ENCODE measurements at places on chromosomes 12 and 14.

- DNase-seq, result no peak
Observed at GRCh38 chr12:91056488-91056887, 1.3 kb downstream of the KERA start.

- no peak for DNase-seq
Observed at GRCh38 chr12:57861967-57862366, 15.4 kb upstream of the CTDSP2 start.

DNA sequence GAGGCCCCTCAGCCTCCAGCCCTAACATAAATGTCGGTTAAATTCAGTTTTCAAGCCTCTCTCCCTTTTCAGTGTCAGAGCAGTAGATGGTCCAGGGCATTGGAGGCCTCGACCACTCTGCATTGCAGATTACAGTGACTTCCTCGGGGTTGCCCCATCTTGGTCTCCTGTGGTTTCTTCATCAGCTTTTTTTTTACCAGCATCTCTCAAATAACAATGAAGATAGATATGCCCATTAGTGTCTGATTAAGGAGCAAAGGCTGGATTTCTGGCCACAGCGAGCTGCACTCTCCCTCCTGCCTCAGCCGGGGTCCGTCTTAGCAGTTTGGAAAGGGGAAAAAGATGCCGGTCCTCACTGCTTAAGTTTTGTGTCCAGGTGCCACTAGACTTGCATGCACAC lies 49.7 kb downstream of the C14orf132 start:
- DNase-seq, result no peak

GRCh38 chr14:87397499-87397898 lies 595.5 kb downstream of the GALC start:
- no peak for DNase-seq

- no peak for DNase-seq
Observed at GRCh38 chr12:22743700-22744099, 118.7 kb downstream of the ETNK1 start.

DNA sequence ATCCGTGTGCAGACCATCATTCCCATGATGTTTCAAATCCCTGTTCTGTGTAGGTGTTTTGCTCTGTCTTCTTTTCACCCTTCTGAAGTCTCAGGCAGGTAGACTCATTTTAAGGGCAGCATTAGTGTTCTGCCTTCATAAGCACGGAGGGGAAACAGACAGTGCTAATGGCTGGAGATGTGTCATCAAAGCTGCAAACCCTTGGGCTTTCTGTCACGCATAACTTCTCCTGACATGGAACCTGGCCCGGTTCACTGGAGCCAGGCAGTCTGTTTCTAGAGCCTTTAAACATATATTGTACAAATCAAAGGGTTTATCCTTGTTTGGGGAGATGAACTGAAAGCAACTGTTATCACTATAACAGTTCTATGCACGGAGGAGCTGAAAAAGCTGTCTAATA lies 141.4 kb downstream of the TMEM132D start:
- DNase-seq, result no peak

DNA sequence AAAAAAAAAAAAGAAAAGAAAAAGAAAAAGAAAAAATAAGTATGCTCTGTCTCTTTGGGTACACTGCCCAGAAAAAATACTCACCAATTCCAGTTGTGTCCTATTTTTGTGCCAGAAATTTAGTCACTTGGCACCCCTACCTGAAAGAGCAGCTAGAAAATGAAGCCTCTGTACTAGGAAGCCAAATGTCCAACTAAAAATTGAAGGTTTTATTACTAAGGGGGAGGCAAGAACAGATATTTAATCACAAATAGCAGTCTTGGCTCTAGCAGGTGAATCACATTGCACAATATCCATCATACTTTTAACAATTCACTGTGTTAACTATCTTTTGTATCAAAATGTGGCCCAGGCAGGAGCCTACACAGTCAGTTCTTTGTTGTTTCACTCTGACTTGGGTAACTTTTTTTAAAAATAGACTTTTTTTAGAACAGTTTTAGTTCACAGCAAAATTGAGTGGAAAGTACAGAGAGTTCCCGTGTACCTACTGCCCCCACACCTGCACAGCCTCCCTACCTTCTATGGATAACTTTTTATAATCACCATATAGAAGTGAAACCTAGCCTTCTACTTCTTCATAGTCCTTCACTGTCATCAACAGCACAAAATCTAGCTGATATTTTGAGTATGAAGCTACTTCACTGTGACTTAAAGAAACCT lies 87.1 kb upstream of the ATF7IP start:
- DNase-seq, result no peak

GRCh38 chr14:104277416-104278213 lies 139.2 kb downstream of the KIF26A start:
- DNase-seq, result no peak

Data from suppressor macrophage (primary cell).